ENCODE measurements at places on chromosomes 4 and X.
A peak's percentile ranks its signal among the peaks of the same experiment; 100 is the strongest.

GRCh38 chr4:20041839-20042407 is 209.8 kb upstream of the SLIT2 start:
- DNase-seq, result no peak

- peak; percentile 48 for DNase-seq
Observed at GRCh38 chrX:63503541-63503940, 152.4 kb upstream of the SPIN4 start.

- peak; percentile 55 for DNase-seq
Observed at GRCh38 chr4:171846232-171846631, 33.0 kb downstream of the GALNTL6 start.

DNA sequence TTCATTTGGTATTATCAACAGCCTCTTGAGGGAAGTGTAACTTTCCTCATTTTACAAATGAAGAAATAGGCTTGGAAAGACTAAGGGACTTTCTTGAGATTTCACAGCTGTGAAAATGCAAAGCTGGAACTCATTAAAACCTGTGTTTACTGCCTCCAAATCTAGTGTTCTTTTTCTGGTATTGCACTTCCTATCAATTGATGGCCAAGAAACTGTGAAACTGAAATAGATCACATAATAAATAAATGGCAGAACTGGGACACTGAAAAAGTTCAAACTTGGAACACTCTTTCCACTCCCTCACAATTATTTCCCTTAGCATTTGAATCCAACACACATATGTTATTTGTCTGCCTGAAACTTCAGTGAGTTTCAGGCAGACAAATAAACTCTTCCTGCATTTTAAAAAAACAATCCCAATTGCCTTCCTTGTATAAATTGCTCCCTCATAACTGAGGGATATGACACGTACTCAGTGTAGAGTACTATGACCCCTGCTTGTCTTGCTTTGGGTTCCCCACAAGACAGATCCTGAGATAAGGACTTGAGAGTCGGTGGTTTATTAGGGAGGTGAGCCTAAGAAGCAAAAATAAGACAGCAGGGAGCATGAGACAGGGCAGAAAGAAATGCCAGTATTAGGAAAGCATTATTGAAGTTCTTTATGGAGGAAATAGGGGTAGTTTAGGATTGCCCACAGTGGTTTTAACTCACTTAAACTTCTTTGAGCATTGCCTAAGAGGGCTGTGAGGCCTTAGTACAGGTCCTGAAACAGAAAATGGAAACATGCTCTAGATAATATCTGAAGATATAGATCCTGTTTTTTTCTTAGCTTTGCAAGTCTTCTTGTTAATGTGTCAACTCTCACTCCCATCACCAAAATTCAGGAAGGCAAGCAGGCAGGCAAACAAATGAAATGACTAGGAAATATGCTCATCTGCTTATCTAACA is 33.9 kb downstream of the RTL3 start:
- DNase-seq, result no peak

DNA sequence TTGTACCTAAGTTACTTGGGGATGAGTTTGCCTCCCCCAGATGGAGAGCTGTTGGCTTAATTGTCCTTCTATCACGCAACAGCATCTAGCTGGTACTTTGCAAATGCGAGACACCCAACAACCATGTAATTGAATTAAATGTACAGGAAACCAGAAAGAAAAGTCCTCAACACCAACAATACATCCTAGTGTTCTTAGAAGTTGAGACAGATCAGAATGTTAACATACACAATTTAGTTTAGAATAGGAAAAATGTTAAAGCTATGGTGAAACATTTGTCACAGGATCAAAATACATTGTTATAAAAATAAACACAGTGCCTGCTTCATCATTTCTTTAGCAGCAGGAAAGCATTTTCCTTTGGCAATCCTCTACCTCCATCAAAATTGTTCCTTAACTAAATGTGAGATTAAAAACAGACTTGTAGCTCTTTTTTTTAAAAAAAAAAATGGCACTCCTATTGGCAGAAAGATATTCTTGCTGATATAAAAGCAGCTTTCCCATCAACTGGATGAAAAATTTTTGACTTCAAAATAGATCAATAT is 163.1 kb upstream of the MID1 start:
- no peak for DNase-seq

GRCh38 chrX:55710701-55711100 is 6.8 kb upstream of the RRAGB start:
- no peak for DNase-seq

GRCh38 chr4:78653655-78654054 is 102.1 kb downstream of the ANXA3 start:
- DNase-seq, result no peak

- no peak for DNase-seq
Observed at GRCh38 chr4:13830449-13830848, 202.9 kb upstream of the BOD1L1 start.

GRCh38 chrX:153032397-153033118 is 23.7 kb upstream of the PNMA3 start:
- peak; percentile 32 for DNase-seq

- no peak for DNase-seq
Observed at GRCh38 chr4:159608436-159608835, 505.6 kb downstream of the RAPGEF2 start.

DNA sequence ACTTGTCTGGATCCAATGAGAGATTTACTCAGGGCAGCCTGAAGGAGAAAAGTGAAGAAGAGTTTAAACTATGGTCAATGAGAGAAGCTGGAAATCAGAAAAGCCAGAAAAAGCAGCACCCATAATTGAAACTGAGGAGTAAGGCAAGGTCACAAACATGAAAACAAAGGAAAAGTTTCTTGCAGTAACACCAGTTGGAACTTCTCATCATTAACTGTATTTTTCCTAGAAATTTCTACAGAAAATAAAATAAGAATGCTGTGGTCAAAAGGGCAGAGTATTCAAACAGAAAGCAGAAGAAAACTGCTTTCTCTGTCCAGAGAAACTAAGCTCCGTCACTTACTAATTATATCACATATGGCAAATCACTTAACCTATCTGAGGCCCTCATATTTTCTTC is 102.2 kb downstream of the OR13H1 start:
- no peak for DNase-seq

GRCh38 chr4:8910100-8910821 is 38.6 kb upstream of the HMX1 start:
- DNase-seq, result no peak

DNA sequence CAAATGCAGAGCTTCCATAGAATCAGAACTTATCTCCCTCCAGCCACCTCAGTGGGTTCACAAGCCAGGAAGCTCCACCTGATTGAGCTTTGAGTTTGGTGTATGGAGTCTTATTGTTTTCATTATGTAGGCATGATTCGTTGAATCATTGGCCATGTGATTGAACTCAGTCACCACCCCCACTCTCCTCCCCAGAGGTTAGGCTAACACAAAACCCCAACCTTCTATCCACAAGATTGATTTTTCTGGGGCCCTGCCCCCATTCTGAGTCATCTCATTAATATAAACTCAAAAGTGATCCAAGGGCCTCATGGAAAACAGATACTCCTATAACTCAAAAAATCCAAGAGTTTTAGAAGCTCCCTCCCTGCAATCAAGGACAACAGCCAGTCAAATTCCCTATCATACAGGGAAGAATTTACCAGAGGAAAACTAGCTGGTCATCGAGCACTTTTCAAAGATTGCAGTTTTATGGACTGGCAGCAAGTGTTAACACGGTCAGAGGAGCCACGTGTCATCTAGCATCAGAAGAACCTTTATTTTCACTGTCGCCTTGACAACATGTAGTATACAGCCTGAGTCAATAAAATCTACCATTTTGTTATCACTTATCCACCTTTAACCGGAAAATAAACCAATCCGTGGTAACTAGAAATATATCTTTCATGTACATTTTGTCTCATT is 35.9 kb upstream of the GUCY1B1 start:
- DNase-seq, result no peak

Data from neuronal stem cell (in vitro differentiated cells).